Testis (tissue), 5 donors: ENCODE measurements at places on chromosomes 7 and 10. TPM values are rescaled to one million over a fixed set of nuclear protein-coding genes. Genes with fewer than 3 reads are reported as not detected.
A peak's percentile ranks its signal among the peaks of the same experiment; 100 is the strongest.

- H3K36me3 ChIP-seq: no peaks in the 10 kb centered on the region
- no peaks in the 10 kb centered on the region for H3K27me3 ChIP-seq
- no peak overlapping the region for H3K4me3 ChIP-seq
- peaks cover 12% of the 10 kb centered on the region for H3K4me1 ChIP-seq
- H3K27ac ChIP-seq: no peak overlapping the region
- DNase-seq: no peak
Observed at GRCh38 chr10:71191551-71192076, 20.8 kb upstream of the UNC5B start.

DNA sequence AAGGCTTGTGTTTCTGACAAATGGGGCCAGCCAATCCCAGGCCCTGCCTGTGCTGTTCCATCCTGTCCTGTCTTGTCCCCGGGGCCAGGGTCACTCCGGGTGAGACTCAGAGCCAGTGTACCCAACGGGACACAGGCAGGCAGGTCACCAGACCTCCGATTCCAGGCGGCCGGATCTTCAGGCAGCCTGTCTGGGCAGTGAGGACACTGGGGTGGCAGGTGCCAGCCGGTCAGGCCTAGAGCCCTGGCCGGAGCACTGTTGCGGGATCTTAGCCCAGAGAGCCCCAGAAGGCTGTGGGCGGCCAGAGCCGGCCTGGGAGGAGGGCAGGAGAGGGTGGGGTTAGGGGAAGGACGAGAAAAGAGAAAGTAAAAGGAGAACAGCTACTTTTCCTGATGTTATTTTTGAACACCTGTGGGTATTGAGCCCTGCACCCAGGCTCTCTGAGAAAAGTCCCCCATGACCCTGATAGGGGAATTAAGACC lies 134.3 kb upstream of the TNRC18 start:
- no peaks in the 10 kb centered on the region for H3K27me3 ChIP-seq
- H3K27ac ChIP-seq: peak overlapping the region; percentile 99
- peak; percentile 71 for DNase-seq
- no peaks in the 10 kb centered on the region for H3K36me3 ChIP-seq
- peaks cover 42% of the 10 kb centered on the region for H3K4me1 ChIP-seq

- H3K27ac ChIP-seq: no peak overlapping the region
- no peak overlapping the region for H3K4me3 ChIP-seq
- DNase-seq: no peak
- no peaks in the 10 kb centered on the region for H3K36me3 ChIP-seq
- H3K4me1 ChIP-seq: peaks cover 26% of the 10 kb centered on the region
- H3K27me3 ChIP-seq: no peaks in the 10 kb centered on the region
Observed at GRCh38 chr10:86799188-86799845, 42.9 kb downstream of the BMPR1A start.

- DNase-seq: peak; percentile 17
- no peaks in the 10 kb centered on the region for H3K27me3 ChIP-seq
- no peaks in the 10 kb centered on the region for H3K4me1 ChIP-seq
- H3K4me3 ChIP-seq: no peak overlapping the region
- H3K36me3 ChIP-seq: no peaks in the 10 kb centered on the region
Observed at GRCh38 chr10:44696496-44696895, 214.6 kb upstream of the TMEM72 start.

DNA sequence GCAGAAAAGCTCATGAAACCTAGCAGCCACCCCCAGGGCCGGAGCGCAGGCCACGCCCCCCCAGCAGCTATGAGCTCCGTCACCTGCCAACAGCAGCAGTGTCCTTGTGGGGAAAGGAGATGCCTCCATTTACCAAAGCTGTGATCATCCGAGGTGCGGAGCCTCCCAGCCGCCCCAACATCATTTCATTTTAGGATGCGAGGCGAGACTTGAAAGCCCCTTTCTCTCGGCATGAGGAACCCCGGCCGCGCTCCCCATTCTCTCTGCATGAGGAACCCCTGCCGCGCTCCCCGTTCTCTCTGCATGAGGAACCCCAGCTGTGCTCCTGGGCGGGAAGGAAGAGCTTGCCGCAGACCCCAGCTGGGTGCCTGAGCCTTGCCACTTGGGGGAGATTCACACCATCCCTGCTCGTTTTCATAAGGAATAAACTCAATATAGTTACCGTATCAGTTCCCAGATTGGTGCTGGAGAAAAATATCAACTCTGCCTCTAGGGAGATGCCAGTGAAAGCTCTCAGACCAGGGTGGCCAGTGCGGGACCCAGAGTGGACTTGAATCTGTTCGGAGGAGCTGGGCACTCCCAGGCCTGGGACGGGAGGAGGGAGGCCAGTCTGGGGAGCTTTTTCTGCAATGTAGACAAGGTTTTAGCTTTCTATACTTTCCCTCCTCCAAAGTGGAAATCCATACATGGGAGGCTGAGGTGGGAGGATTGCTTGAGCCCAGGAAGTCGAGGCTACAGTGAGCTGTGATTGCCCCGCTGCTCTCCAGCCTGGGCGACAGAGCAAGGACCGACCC lies 35.0 kb downstream of the JAKMIP3 start:
- H3K36me3 ChIP-seq: no peaks in the 10 kb centered on the region
- no peaks in the 10 kb centered on the region for H3K4me1 ChIP-seq
- H3K27ac ChIP-seq: no peak overlapping the region
- H3K4me3 ChIP-seq: no peak overlapping the region

The SGCE gene
- 146 TPM for total RNA-seq

DNA sequence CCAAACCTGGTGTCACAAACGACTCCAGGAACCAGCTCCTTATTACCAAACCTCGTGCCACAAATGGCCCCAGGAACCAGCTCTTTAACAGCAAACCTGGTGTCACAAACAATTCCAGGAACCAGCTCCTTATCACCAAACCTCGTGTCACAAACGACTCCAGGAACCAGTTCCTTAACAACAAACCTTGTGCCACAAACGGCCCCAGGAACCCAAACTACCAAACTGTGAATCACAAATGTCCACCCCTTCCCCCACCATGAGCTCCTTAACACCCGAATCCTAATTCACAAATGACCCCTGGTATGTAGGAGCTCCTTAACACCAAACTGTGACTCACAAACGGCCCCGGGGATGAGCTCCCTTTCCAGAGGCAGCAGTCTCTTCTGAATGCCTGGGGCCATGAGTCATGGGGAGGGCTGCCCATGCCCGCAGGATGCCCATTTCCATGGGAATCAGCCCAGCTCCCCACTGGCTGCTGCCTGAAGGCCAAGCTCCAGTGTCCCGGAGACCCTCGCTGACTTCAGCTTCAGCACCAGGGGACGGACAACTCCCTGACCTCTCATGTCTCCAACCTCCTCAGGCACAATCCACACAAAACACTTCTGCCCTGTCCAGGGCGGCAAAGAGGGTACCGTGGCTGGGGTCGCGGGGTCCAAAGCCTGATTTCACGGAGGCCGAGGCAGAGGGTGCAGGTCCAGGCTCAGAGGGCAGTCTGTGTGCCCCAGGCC lies 213.1 kb downstream of the ELFN1 start:
- H3K27ac ChIP-seq: no peak overlapping the region
- H3K36me3 ChIP-seq: no peaks in the 10 kb centered on the region
- DNase-seq: no peak
- H3K4me3 ChIP-seq: no peak overlapping the region
- no peaks in the 10 kb centered on the region for H3K27me3 ChIP-seq

DNA sequence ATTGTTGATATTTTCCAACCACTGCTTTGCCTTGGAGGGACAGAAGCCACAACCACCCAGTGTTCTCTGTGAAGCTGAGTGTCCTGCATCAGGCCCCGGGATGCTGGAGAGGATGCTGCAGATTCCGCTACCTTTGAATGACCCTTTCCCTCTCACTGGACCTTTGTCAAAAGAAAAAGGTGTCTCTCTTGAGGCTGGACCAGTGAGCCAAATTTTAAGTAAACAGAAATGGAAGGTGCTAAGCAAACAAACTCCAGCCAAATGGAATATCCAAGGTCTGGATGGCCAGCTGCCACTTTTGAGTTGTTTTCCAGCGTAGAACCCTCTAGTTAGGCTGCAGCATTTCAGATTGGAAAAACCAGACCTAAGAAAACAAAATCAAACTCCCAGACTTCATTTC lies 145.5 kb downstream of the TRIL start:
- H3K27ac ChIP-seq: no peak overlapping the region
- H3K4me1 ChIP-seq: no peaks in the 10 kb centered on the region
- no peaks in the 10 kb centered on the region for H3K27me3 ChIP-seq

- H3K4me3 ChIP-seq: no peak overlapping the region
- H3K27ac ChIP-seq: no peak overlapping the region
- no peaks in the 10 kb centered on the region for H3K27me3 ChIP-seq
- H3K4me1 ChIP-seq: peaks cover 10% of the 10 kb centered on the region
- DNase-seq: no peak
Observed at GRCh38 chr10:113947184-113948041, 93.0 kb downstream of the NHLRC2 start.

DNA sequence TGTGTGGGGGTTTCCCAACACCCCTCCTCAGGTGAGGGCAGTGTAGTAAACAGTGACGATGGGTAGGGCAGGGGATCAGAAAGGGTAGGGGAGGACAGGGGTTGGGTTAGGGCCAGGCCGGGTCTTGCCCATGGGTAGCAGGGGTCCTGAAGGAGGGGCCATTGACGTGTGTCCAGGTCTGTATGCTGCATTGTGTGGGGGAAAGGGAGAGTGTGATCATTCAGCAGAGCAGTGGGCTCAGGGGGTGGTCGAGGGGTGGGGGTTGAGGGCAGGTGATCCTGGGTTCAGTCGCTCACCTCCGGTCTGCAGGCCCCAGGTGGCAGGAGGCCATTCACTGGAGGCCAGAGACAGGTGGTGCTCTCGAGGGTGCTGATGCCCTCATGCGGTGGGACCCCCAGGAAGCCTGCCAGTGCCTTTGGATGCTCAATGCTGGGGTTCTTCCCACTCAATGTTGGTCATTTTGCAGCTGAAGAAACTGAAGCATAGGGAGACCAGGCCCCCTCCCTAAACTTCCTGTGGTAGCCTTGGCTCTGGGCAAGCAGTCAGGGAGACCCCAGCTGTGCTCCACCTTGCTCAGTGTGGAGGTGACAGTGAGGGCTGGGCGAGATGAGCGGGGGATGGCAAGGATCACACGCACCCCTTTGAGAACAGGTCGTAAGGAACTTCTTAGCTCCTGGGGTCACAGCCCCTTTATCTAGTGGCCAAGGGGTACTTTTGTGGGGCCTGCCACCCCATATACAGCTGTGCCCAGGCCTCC lies 48.8 kb upstream of the CAMK2B start:
- no peak overlapping the region for H3K27ac ChIP-seq
- DNase-seq: no peak
- no peaks in the 10 kb centered on the region for H3K27me3 ChIP-seq
- H3K4me3 ChIP-seq: no peak overlapping the region
- H3K36me3 ChIP-seq: no peaks in the 10 kb centered on the region
